COR-L47 (cell line): ENCODE measurements at places on chromosomes 5 and 9.
A peak's percentile ranks its signal among the peaks of the same experiment; 100 is the strongest.

DNA sequence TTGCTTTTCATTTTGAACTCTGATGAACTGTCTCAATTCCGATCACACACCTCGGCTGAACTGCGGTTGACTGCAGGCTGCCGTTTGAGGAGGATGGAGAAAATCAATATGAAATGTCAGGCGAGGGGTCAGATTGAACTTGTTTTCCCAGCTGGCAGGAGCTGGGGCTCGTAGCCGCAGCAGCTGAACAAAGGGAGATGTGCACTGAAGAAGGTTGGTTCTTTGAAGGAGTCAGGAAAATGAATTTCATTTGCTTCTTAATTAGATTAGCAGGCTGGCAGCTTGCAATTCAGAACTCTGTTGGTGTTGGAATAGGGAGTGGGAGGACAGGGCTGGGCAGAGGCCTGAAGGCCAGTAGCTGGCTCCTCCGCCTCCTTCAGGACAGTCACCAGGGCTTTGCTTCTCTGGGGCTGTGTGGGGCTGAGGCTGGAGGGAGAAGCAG, 117.4 kb upstream of the GPR151 start:
- DNase-seq = peak; percentile 69

GRCh38 chr5:56467176-56467717, 234.1 kb upstream of the ANKRD55 start:
- no peak for DNase-seq

GRCh38 chr5:31463351-31463750, 68.5 kb downstream of the DROSHA start:
- DNase-seq = no peak

- no peak for DNase-seq
These were observed 49.0 kb downstream of the CDO1 start for GRCh38 chr5:115767424-115767823.

GRCh38 chr9:84512493-84512892, 157.0 kb upstream of the NTRK2 start:
- no peak for DNase-seq
